Stimulated activated CD4-positive, alpha-beta T cell treated with anti-CD3 and anti-CD28 coated beads, Interleukin-1b, Interleukin-23, amount 100 ng/mL, for 1 hour (primary cell): ENCODE measurements at places on chromosomes 7 and 10.
A peak's percentile ranks its signal among the peaks of the same experiment; 100 is the strongest.

DNA sequence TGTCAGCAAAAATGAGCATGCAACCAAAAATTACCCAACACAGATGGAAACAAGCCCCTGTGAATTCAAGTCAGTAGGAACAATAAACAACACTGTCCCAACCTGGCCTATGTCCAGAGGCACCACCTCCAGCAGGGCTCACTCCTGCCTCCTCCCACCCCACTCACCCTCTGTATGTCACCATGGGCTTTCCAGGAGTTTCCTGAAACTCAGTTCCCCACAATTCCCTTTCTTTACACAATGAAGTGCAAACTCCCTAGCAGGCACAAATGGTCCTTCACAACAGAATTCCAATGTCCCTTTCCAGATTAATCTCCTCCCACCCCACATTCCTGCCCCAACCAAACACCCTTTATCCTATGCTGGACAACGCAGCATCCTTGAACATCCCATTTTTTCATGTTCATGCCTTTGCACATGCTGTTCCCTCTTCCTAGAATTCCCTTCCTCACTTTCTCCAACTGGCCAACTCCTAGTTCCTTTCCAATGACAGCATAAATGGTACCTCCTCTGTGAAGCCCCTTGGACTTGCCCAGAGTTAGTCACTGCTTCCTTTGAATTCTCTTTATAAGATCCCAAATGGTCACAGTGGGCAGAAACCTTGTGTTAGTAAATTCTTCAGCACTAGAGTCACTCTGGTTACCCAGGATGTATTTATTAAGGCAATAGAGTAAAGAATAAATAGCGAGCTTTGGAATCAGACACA, 157.5 kb downstream of the SLIT1 start:
- DNase-seq: no peak

DNA sequence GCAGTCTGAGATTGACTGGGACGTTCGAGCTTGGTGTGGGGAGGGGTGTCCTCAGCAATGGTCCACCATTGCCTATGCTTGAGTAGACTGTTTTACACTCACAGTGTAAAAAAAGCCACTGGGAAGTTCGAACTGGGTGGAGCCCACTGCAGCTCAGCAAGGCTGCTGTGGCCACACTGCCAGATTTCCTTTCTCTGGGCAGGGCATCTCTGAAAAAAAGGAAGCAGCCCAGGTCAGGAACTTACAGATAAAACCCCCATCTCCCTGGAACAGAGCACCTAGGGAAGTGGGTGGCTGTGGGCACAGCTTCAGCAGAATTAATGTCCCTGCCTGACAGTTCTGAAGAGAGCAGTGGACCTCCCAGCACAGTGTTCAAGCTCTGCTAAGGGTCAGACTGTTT, 80.3 kb downstream of the BICC1 start:
- DNase-seq: no peak

GRCh38 chr10:33506838-33507661, 172.6 kb upstream of the NRP1 start:
- no peak for DNase-seq

- DNase-seq: no peak
These were observed 35.2 kb upstream of the BMPER start for GRCh38 chr7:33870120-33870519.

GRCh38 chr10:29486433-29486832, 148.3 kb downstream of the SVIL start:
- no peak for DNase-seq

- no peak for DNase-seq
These were observed 78.2 kb downstream of the RAB11FIP2 start for GRCh38 chr10:117968354-117969182.

DNA sequence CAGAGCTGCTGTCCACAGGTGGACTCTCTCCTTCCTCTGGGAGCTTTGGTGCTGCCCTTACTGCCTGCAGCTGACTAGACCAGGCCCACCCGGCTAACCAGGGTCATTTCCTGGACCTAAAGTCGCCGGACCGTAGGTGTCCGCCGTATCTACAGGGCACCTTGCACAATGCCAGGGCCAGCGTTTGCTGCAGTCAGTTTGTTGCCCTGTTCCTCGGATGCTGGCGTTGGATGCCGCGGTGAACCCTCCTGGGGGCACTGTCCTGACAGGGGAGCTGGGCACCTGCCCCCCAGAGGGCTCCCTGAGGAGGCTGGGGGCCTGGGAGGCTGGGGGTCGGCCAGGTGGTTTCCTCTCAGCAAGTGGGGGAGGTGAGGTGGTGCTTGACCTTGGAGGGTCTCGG, 96.6 kb downstream of the UNCX start:
- DNase-seq: no peak

DNA sequence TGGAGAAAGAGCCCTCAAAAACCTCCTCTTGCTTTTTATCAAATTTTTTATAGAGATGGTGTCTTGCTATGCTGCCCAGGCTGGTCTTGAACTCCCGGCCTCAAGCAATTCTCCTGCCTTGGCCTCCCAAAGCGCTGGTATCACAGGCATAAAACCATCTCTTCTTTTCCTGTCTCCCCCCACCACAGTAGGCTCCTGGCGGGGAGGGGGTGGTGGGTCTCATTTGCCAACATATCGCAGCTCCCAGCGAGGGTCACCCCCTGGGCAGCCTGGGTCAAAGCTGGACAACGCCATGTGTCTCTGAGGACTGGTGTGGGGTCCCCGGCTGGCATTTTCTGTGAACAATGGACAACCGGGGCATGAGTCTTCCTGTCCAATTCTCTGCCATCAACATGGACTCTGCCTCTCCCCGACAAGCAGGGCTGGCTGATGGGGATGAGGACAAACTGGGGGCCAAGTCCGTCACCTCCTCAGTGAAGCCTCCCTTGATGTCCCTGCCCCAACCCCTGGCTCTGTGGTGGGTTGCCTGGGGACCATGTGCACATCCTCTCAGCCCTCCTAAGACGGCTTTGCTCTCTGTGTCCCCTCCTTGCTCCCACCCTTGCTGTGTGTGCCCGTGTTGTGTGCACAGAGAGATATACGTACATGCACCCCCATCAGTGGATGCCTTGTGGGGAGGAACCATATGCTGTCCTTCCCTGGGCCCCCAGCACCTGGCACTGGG, 86.4 kb upstream of the GNA12 start:
- DNase-seq: no peak

DNA sequence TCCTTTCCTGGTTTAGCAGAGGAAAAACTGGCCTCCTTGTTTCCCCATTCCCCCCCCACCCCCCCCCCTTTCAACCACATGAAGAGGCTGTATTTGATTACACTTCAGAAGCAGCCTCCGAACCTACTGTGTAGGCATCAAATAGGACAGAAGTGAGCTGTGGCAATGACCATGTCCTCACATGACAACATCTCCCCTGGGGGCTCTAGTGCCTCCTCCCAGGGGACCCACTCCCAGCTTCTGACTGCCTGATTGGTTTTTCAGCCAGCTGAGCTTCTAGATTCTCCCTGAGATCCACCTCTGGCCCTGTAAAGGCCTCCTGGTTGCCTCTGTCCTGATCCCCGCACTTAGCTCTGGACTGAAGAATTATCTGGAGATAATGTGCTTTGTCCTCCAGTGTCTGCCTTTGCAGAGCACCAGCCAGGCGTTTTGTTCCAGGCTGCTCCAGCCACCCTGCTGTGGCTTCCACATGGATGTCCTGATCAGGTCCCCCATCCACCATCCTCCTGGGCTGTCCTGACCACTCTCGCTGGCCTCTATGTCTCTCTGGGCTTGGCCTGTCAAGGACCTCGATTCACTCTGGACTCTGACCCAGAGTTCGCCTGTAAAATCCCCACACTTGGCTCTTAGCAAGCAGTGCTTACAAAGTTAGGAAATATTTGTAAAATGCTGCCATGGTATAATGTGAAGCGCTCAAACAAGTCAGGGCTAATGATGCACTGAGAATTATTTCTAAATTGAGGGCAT, 42.4 kb upstream of the TOMM7 start:
- no peak for DNase-seq

- DNase-seq: no peak
These were observed 25.4 kb downstream of the TLL2 start for GRCh38 chr10:96488161-96488935.

- no peak for DNase-seq
These were observed 209.8 kb downstream of the ZNF33B start for GRCh38 chr10:42428534-42428933.

GRCh38 chr10:121709675-121710073, 111.4 kb upstream of the FGFR2 start:
- DNase-seq: no peak

DNA sequence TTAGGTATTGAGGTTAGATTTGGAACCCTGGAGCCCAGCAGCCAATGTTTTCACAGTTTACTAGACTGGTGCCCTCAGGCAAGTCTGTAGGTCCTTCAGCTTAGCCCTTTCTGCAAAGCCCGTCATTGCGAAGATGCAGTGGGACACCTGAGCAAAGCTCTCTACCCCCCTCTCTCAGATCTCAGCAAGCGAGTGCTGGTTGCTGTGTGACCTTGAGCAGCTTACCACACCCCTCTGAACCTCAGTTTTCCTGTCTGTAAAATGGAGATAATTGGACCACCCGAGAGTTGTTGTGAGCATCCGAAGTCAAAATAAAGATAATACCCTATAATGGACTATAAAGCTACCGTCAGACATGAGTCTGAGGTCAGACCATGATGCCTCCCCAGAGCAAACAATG, 3.7 kb downstream of the NPC1L1 start:
- no peak for DNase-seq

- DNase-seq: no peak
These were observed 50.6 kb upstream of the RASGEF1A start for GRCh38 chr10:43317422-43317821.

DNA sequence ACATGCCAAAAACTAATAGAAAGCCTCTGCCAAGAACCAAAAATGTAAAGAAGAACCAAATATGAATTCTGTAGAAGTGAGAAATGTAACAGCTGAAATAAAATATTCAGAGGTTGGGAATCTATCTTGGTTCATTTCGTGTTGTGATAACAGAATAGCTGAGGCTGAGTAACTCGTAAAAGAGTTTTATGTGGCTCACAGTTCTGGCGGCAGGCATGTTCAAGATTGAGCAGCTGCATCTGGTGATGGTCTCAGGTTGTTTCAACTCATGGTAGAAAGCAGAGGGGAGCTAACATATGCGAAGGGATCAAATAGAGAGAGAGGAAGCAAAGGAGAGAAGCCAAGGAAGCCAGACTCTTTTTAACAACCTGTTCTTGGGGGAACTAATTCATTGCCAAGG, 717.2 kb downstream of the TNS3 start:
- DNase-seq: no peak

- no peak for DNase-seq
These were observed 5.4 kb upstream of the FAM170B start for GRCh38 chr10:49139028-49139845.

DNA sequence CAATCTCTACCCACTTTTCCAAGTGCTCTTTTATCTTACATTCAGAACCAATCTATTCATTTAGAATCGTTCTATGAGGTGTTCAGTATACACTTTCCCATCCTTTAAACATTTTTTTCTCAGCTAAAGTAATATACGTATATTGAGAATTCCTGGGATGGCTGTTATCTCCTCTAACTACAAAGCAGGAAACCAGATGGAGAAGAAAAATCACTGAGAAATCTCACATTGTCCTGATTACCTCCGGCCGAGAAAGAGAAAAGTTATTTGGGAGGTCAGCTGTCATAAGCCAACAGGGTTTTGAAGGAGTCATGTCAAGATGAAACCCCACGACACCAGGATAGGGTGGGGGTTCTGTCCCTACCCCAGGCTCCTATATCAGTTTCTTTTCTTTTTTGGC, 99.2 kb upstream of the KDM7A start:
- DNase-seq: no peak

GRCh38 chr10:17533731-17534130, 79.3 kb upstream of the ST8SIA6 start:
- no peak for DNase-seq

GRCh38 chr10:96820765-96821164, 11.3 kb upstream of the LCOR start:
- no peak for DNase-seq

GRCh38 chr7:82599895-82600294, 156.3 kb upstream of the CACNA2D1 start:
- DNase-seq: no peak

DNA sequence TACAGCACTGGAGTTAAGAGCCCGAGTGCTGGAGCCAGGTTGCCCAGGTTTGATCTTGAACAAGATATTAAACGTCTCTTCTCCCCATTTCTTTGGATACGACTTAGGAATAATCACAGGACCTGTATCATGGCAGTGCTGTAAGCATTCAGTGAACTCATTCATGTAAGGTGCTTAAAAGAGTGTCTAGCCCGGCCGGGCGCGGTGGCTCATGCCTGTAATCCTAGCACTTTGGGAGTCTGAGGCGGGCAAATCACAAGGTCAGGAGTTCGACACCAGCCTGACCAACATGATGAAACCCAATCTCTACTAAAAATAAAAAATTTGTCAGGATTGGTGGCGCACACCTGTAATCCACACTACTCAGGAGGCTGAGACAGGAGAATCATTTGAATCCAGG, 40.8 kb downstream of the CHST15 start:
- no peak for DNase-seq

GRCh38 chr10:43226851-43227845, 39.7 kb downstream of the RASGEF1A start:
- DNase-seq: no peak

GRCh38 chr7:129055861-129056464, 1.1 kb upstream of the TNPO3 start:
- no peak for DNase-seq

DNA sequence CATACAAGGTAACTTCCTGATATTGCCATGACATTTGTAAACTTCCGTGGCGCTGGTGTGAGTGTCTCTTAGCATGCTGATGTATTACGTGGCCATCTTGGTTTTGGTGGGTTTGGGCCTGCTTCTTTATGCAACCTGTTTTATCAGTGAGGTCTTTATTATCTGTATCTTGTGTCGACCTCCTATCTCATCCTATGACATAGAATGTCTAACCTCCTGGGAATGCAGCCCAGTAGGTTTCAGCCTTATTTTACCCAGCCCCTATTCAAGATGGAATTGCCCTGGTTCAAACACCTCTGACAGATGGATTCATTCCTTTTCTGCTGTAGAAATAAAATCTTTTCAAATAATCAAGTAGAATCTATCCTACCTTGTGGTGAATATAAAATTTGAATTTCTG, 23.0 kb upstream of the GPR141 start:
- DNase-seq: no peak

- peak; percentile 10 for DNase-seq
These were observed 4.3 kb upstream of the KCNMA1 start for GRCh38 chr10:77641788-77642397.

DNA sequence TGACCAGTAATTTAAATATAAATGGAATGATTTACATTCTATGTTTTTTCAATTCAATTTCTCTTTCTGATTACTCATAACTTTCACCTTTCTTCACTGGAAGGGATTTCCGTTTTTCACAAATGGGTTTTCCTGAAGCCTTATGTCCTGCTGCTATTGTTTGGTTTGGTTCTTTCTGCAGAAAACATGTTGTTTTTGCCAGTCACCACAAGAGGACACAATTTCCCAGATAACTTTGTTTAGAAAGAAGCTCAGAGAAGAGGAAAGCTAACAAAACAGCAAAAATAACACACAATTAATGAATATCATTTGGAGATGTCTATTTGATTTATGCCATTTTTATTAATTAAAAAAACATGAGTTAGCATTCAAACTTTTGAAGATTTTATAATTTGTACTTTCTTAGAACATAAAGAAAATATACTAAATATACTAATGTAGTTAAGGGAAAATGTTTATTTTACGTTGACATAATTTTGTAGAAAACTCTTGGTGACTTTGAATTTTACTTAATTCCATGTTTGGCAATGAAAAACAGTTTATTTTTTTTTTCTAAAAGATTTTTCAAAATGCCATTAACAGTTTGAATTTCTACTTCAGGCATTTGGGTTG, 4.6 kb upstream of the TWIST1 start:
- DNase-seq: no peak
